ENCODE measurements at places on chromosomes 7 and 10.

DNA sequence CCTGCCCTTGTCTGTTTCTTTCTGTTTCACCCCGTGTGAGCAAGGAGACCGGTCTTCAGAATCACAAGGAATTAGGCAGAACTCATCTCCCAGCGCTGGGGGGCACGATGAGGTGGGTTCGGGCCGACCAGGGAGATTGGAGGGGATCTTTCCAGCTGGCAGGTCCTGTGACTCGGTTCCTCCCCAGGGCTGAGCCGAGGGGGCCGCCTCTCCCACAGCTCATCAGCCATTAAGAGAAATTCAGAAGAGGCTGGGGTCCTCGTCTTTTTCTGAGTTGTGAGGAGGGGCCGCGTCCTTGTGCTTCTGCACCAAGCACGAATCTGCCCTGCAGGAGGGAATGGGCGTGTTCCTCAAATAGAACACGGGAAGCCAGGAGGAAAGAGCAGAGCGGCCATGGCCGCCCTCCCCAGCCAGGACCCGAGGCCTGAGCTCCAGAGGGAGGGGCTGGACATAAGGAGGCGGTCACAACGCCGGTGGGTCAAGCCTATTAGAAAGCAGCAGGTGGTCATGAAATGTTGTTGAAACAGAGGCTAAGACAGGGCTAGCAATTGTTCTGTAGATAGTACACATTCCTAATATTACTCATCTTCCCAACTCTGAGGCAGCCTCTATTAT lies 125.3 kb downstream of the ADARB2 start:
- no peak for DNase-seq

DNA sequence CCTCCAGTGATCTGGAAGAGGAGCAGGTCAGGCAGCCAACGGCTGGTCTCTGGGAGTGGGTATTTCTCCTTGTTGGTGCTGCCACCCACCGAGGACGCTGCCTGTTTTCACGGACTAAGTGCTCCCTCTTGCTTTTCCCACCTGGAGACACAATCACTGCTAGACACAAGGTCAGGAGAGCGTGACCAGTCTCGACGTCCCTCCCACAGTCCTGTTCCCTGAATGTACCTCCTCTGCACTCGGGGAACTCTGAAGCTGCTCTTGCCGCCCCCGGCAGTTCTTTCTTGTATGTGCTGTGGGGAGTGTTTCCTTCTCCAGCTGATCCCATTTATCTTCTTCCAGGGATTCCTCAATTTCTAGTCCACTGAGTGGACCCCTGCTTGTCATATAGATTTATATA lies 89.4 kb downstream of the CYTH3 start:
- no peak for DNase-seq

- DNase-seq, result no peak
Observed at GRCh38 chr7:138868711-138869110, 70.7 kb upstream of the ATP6V0A4 start.

DNA sequence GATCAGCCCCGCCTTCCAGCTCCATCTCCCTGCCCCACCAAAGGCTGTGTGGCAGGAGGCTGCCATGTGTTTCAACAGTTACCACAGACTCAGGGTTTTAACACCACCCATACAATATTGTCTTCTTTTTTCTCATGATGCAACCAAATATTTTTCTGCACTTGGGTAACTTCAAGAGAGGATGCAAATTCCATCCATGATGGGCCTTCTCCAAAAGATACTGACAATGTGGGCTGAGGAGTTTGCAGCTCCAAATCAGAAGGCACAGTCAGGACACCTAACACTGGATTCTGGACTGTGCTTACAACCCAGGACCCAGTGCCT lies 347.9 kb downstream of the GRID1 start:
- no peak for DNase-seq

DNA sequence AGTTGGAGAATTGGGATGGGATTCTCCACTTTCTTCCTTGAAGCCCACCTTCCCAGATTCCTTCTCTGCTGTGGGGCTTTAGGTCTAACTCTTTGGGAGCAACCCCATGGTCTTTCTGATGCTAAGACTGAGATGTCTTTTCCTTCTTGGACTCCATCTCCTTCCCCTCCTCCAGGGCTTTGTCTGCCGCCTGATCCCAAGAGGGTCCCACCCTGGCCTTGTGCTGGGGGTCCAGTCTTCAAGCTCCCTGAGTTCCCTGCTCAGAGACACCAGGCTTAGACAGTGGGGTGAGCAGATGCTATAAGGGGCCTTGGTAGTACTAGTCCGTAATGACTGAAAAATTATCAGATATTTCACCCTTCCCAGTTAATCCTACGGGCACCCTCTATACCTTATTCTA lies 150.5 kb downstream of the PTPN20 start:
- no peak for DNase-seq

DNA sequence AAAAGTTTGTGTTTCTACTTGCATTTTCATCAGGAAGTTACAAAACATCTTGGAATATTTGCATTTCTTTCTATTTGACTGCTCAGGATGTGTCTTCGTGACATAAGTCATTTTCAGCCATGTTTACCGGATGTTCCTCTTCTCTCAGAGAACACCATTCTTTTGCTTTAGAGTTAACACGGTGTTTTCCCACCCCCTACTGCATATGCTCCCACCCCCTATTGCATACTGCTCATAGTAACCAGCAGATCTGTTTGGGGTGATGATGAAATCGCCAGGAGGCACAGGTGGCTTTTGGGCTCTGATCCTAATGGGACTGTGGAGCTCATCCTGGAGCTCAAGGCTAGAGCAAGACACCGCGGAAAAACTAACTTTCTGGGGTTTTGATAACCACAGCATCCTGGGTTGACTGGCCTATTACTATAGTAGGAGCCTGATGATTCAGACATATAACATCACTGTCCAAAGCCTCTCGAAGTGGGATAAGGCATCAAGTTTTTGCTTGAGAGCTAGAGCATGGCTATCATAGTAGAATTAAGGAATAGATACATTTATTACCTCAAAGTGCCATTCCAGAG lies 65.1 kb upstream of the BET1 start:
- DNase-seq, result no peak

DNA sequence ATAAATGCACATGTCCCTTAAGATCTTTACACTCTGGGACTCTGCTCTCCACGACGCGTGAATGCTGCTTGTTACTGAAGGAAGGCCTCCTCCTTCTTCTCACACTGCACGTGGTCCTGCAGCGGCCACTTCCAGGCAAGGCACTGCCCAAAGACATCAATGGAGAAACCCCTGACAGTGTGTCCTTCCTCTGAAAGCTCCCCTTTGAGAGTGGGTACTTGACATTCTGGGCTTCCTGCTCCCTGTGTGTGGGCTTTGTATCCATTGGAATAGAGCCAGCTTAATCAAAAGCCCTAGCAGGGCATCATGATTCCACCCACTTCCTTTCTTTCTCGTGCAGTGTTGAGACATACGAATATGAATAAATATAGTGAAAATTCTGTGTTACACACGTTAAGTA lies 69.7 kb upstream of the STK17A start:
- DNase-seq, result no peak

- no peak for DNase-seq
Observed at GRCh38 chr10:44049301-44050015, 335.4 kb downstream of the CXCL12 start.

DNA sequence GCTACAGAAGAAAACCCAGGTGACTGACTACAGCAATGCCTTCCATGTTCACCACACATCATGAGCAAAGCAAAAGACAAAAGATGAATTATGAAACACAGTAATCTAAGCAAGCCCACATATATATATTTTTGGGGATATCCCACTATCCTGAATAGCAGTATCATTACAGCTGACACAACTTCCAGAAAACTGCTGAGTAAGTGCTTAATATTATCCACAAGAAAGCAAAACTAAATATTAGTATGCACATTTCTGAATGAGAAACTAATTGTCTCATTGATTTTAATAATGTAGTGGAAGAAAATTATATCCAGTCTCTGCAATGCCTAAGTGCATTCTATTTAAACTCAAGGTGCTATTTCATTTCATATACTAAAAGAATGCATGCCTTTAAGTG lies 14.5 kb upstream of the SLC35G1 start:
- no peak for DNase-seq

DNA sequence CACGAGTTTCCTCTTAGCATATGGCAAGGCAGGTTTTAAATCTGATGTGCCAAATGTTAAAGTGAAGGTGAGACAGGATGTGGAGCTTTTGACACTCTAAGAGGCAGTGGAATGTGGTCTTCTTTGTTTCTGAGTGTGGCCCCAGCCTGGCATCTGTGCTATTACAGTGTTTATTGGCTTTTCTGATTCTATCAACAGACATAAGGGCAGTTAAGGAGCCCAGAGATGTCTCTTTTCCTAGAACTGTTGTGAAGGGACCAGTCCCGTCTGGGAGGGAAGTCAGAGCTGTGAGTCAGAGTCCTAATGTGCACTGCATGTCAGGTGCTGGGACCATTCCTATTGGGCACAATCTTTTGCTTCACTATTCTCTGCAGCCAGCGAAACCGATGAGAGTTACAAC lies 32.5 kb downstream of the TRUB1 start:
- DNase-seq, result no peak

DNA sequence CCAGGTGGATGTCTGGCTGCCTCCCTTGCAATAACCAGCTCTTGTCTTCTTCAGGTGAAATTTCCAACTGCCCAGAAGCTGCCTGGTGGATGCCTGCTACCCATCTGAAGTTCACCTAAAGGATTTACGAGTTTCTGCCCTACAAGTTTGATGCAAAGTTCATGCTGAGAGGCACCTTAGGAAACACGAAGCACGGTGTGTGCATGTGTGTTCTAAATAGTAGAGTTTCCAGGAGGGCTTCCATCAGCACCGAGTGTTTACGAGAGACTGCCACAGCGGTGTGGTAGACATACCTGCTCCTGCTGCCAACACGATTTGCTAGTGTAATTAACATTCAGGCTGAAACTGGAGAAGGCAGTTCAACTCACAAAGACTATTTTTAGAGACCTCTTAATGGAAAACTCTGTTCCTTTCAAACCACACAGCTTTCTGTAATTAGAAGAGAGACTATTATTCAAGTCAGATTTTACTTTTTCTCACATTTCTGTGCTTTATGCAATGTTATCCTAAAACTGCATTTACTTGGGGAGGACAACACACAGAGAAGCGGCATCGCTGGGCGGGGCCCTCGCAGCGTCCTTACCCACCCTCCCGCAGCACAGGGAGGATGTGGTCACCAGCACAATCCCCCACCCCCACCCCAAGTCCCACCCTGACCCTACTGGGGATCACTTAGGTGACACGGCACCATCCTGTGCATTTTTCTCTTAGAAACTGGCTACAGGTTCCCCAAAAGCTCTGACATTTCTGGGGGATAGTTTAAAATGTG lies 15.5 kb upstream of the CPXM2 start:
- DNase-seq, result no peak

DNA sequence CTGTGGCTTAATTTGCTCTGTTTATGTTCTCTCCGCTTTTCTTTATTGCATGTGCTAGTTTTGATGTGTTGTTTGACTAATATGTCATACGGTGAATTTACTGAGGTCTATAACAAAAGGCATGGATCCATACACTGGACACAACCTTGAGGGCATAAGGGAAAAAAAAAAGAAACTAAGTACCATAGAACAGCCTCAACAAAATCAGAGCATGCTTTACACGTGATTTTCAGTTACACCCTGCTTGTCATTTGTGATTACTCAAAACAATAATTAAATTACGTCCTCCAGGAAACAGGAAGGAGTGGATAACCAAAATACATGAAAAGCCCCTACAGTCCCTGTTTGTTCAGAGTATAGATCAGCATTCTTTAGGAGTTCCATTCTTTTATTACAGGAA lies 150.5 kb downstream of the CRPPA start:
- DNase-seq, result no peak

- no peak for DNase-seq
Observed at GRCh38 chr10:67076144-67076543, 150.3 kb downstream of the LRRTM3 start.

DNA sequence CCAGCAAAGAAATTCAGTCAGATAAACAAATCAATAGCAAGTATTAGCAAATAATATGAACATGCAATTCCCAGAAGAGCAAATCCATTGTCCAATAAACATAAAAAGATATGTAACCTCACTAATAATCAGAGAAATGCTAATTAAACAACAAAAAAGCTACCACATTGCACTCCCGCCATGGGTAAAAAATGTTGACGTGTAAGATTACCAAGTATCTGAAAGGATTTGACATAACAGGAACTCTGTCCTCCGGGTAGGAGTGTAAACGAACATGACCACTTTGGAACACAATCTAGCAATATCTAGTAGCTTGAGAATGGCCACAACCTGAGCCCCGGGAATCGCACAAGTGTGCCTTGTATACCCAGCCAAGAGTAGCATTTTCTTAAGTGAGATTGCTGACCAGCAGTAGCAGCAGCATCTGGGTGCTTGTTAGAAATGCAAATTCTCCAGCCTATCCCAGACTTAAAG lies 31.6 kb downstream of the DYDC1 start:
- DNase-seq, result no peak

- no peak for DNase-seq
Observed at GRCh38 chr10:3082290-3082689, 14.9 kb downstream of the PFKP start.

DNA sequence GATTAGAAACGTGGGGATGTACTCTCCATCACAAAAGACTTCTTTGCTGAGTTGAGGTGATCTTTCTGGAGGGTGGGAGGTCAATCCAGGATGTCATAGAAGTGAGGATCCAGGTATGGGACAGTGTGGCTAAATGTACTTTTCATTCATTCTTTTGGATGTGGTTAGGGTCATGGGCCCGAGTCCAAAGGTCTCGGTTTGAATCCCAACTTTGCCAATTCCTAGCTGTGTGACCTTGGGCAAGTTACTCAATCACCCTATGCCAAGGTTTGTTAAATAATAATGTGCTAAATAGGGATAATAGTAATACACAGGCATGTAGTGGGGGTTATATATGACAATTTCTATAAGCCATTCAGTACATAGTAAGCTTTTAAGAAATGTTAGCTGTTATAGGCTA lies 91.4 kb downstream of the SAMD9 start:
- no peak for DNase-seq

DNA sequence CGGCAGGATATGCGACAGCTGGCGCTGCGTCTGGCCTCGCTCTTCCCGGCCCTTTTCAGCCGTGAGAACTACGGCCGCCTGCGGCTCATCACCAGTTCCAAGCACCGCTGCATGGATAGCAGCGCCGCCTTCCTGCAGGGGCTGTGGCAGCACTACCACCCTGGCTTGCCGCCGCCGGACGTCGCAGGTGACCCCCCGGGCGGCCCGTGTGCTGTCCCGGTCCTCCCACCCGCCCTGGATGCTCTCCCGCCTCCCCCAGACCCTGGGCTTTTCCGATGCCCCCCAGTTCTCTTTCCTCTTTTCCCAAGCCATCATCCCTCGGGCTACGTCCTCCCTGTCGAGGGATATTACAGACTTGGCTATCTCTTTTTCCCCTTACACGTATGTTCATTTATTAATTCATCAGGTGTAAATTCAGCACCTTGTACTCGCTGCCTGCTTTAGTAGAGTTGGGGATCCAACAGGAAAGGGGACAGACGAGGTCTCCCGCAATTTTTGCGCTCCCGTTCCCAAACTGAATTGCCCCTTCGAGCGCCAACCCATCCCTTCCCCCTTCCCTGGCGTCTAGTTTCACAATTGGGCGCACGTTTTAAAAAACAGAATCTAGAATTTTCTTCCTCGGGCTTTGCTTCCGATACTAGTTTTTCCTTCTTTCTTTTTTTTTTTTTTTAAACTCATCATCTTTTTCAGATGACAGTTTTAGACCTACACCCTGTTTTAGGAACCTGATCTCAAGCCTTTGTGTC lies 846 bp downstream of the MINPP1 start:
- DNase-seq, result no peak
